Panc1 (cell line): ENCODE measurements at places on chromosomes 12 and 14.

GRCh38 chr14:36238666-36239363, 62.3 kb upstream of the PTCSC3 start:
- no peak for DNase-seq

DNA sequence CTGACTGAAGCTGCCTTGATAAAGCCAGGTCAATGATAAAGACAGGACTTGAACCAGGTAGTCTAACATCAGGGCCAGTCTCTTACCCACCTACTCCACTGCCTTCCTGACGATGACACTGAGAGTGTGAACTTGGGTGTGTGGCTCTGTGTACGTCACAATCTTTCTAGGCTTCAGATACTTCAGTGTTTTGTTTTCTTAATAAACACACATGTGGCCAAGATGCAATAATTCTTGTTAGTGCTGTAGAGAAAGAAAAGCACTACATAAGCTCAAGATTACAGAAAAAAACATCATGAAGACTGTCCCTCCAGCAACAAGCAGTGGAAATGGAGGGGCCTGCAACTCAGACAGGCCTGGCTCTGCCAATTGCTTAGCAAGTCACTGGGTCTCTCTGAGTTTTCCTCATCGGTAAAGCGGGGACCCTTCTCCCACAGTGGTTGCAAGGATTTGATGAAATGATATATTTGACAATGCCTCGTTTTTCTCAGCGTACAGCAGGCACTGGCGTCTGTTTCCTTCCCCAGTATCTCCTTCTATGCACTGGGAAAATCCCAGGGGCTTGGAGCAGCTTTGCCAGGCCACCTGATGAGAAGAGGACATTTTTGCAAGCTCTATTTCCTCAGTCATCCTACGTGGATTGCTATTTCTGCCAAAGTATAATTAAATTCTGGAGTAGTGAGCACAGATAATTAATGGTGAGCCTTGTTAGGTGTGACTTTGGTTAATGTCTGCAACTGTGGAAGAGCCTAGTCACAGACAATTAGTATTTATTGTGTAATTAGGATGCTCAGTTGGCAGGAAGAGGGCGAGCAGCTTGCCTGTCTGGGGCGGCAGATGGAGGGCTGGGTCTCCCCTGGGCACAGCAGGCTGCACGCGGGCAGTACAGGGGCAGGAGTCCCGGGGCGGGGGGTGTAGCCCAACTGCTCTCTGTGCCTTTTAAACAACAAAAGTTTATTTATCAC, 55.8 kb upstream of the CHGA start:
- DNase-seq = no peak

- no peak for DNase-seq
Observed at GRCh38 chr14:69077841-69078240, 75.1 kb downstream of the DCAF5 start.

DNA sequence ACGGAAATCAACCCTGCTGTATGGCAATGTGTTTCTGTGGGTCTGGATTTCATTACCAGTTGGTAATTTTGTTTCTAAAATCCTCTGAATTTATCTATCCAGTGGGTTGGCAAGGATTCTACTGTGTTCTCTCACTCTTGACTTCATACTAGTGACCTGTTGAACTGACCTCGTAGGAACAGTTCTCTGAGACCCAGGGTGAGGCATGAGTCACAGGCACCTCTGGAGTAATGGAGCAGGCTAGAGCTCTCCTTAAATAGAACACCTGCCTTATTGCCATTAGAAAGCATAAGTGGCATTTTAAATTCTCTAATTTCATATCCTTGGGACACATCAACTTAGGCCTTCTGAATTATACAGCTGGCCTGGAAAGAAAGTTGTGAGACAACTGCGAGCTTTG, 258.3 kb upstream of the NAV3 start:
- no peak for DNase-seq

DNA sequence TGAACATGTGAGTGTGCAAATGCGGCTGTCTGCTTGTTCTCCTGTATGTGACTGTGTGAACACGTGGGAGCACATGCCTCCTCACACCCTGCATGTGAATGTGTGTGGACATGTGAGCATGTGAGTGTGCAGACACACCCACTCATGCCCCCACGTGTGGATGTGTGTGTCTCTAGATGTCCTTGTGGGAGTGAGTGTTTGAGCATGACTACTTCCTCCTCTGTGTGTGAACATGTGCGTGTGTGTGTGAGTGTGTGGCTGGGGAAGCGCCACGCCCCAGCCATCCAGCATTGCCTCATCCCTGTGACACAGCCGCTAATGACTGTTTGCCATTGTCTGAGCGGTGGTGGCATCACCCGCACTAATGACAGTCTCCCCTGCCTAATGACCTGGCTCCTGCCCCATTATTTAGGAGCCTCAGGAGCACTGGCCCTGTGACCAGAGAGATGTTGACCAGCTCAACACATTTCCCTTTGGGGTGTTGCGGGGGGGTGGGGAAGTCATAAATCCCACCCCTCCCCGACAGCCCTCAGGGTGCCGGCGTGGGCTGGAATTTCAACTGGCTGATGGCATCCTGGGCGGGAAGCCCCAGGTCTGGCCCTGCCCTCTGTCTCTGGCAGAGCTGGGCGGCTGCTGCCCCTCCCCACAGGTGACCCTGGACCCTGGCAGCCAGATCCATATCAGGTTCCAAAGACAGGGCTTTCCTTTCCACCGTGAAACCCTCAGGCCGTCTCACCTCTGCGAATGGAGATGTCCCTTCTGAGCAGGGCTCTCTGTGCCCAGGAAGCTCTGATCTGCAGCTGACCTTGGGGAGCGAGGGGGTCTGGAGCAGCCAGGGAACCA, 11.5 kb upstream of the KRT80 start:
- DNase-seq = no peak

DNA sequence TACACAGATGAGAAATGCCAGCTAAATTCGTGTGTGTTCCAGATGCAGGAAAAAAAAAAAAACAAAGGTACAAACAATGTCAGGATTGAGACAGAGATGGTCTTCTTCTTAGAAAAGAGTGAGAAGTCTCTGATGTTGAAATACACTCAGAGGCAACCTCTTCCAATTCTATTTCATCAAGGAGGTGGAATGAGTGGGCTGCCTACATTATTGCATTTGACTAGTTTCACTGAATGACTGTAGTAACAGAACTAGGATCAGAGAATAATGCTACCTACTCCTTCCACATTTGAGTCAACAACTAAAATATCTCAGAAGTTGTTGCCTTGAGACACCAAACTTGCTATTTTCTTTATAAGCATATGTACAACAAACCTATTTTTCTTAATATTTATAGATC, 1332.2 kb upstream of the FLRT2 start:
- DNase-seq = no peak

GRCh38 chr14:73290279-73290678, 53.0 kb downstream of the PAPLN start:
- no peak for DNase-seq

- DNase-seq = no peak
Observed at GRCh38 chr14:74950795-74951442, 4.5 kb downstream of the PGF start.

GRCh38 chr12:67578976-67579661, 69.4 kb upstream of the DYRK2 start:
- no peak for DNase-seq

DNA sequence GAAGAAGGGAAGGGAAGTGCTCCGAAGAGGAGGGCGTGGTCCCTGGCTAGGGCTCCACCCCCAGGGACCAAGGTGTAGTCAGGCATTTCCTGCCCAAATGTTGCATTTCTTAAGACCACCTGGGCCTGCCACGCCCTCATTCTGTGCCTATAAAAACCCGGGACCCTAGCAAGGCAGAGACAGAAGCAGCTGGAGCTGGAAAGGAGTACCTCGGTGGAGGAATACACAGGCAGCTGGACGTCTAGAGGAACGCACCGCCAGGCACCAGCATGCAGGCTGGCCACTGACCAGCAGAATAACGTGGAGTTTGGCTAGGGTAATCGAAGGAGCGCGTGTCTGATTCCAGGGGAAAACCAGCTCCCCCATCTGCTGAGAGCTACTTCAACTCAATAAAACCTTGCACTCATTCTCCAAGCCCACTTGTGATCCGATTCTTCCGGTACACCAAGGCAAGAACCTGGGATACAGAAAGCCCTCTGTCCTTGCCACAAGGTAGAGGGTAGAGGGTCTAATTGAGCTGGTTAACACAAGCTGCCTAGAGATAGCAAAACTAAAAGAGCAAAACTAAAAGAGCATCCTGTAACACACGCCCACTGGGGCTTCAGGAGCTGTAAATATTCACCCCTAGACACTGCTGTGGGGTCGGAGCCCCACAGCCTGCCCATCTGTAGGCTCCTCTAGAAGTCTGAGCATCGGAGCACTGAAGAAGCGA, 21.0 kb downstream of the CFL2 start:
- DNase-seq = no peak

DNA sequence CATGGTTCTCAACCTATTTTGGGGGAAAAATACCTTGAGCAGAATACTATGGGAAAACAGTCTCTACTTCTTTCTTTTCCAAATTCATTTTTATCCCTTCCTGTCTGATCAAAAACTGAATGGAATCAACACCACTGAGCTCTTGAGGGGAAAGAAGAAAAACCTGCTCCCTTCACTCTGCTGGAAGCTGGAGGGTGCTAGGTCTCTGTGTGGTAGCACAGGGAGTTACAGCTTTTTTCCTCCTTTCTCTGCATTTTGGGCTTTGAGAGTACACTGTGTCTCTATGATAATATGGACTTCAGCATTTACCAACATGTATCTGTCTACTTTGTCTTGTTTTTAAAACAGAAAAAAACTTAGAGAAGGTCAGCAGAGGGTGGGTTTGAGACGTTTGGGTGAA, 417.2 kb upstream of the SYT1 start:
- no peak for DNase-seq

GRCh38 chr14:64725261-64725815, 21.1 kb downstream of the PLEKHG3 start:
- no peak for DNase-seq

- no peak for DNase-seq
Observed at GRCh38 chr14:28461389-28461788, 305.2 kb upstream of the FOXG1 start.

- no peak for DNase-seq
Observed at GRCh38 chr14:94393474-94393873, 5.1 kb upstream of the SERPINA1 start.

- DNase-seq = no peak
Observed at GRCh38 chr14:103284574-103285467, 49.2 kb upstream of the EIF5 start.

- no peak for DNase-seq
Observed at GRCh38 chr14:78356391-78356790, 186.2 kb downstream of the NRXN3 start.

DNA sequence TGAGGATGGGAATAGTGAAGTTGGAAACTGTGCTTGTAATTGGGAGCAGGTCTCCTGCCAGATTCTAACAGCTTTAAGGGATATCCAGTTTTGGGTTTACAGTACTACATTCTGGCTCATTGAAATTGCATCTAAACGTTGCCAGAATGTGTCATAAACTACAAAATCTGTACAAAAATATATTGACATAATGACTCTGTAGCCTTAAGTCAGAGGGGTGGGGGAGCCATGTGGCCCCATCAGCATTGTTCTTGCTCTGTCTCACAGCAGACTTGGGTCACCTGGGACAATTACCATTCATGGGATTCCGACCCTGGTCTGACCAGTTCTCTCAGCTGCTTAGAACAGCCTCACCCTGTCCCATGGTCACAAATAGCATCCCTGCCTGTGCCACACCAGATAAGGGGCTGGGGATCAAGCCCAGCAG, 43.3 kb upstream of the MED13L start:
- no peak for DNase-seq

DNA sequence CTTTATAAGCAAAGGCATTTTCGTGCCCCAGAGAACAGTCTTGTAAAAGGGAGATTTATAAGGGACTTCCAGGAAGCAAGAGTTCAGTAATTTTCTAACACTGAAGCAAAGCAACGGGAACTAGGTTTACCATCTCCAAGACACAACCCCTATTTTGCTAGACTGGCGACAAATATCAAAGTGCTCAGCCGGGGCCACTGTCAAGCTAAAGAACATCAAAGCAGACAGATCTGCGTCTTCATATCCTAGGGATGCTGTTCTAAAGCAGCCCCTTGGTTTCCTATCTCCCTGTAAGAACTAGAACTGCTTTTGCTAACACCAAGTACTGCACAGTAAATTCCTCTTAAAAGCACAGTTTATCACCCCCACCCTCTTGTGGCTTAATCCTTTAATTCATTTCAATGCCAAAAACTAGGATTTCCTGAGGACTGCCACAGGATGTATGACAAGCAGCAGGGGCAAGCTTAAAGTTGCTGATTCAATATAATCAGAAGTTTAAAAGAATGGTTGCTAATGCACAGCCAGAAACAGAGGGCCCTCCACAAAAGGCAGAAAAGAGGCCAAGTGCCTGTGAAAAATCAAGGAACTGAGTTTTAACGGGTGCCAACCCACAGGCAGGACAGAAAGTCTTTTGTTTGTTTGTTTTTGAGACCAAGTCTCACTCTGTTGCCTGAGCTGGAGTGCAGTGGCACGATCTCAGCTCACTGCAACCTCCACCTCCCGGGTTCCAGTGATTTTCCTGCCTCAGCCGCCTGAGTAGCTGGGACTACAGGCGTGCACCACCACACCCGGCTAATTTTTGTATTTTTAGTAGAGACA, 44.0 kb upstream of the ISM2 start:
- no peak for DNase-seq

DNA sequence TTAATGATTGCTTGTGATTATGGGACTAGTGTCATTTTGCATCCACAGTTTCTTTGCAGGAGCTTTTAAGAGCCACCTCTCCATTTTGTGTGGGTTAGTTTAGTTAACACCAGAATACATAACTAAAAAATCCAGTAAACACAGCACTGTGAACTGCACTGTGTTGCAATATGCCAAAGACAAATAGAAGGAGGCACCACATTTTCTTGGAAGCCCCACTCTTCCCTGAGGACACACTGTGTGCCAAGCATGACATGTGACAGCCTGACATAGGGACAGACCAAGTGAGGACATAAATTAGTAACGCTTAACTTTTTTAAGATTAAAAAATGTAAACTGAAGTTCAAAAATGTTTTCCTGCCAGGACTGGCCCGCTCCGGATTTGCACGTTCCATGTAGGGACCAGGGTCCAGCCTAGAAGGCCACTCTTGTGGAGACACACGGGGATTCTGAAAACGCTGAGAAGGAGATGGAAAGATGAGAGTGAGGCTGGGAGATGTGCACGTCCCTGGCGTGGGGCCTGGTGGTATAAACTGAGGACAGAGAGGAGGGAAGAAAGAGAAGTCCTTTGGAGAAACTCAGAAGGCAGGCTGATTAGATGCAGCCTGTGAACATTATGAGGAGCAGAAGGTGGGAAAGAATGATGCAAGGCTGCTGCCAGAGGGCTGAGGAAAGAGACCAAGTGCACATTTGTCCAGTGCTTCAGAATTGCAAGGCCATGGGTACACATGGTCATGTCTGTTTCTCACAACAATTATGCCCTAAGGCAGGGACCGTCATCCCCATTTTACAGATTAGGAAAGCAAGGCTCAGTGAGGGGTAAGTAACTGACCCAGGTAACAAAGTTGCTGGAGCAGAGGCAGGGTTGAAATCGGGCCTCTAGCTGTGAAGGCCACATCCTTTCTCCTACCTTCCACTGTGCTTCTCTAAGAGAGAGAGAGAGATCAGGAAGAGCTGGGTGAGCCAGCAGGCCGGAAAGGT, 45.1 kb downstream of the ISCA2 start:
- DNase-seq = no peak

GRCh38 chr12:30985814-30986452, 59.4 kb downstream of the TSPAN11 start:
- peak; percentile 30 for DNase-seq

GRCh38 chr14:84112589-84112988, 1417.4 kb upstream of the FLRT2 start:
- no peak for DNase-seq
